ENCODE measurements at places on chromosomes 2 and 18. TPM values are rescaled to one million over a fixed set of nuclear protein-coding genes. Genes with fewer than 3 reads are reported as not detected.

Gene TSHZ1
- 9.3 TPM for total RNA-seq

Gene RND3
- total RNA-seq = 70.5 TPM

DNA sequence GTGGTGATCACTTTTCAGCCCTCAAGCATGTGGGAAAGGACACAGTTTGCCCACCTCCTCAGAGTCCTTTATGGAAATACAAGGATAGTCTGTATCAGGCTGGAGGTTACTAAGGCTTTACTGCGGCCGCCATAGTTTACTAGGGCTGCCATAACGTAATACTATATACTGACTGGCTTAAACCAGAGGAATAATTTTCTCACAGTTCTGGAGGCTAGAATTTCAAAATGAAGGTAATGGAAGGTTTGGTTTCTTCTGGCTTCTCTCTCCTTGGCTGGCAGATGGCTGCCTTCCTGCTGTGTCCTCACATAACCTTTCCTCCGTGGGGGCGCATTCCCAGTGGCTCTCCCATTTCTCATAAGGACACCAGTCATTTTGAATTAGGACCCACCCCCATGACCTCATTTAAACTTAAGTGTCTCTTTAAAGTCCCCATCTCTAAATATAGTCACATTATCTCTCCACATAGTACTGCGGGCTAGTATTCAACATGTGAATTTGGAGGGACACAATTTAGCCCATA is 12.5 kb upstream of the ATIC start:
- no peaks in the 10 kb centered on the region for H3K4me1 ChIP-seq
- no peak overlapping the region for H3K27ac ChIP-seq
- no peak for DNase-seq
- H3K36me3 ChIP-seq = no peaks in the 10 kb centered on the region

GRCh38 chr2:15603044-15603765 is 11.5 kb downstream of the DDX1 start:
- no peaks in the 10 kb centered on the region for H3K4me1 ChIP-seq
- no peaks in the 10 kb centered on the region for H3K27me3 ChIP-seq
- H3K27ac ChIP-seq = no peak overlapping the region

DNA sequence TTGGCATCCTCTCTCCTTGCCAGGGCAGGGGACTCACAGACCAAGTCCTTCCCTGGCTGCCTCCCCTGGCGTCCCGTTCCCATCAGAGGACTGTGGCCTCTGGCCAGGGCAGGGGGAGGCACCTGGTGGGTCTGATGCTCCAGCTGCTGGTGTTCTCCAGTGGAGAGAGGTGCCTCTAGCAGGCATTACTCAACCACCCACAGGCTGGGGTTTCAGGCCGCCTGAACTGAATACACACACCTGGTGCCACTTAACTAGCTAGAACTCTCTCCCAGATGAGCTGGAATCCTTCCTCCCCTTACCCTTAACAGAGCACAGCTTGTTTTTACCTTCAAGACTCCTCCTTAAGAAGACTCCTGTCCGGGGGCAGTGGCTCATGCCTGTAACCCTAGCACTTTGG is 37.7 kb upstream of the CNGA3 start:
- H3K36me3 ChIP-seq = no peaks in the 10 kb centered on the region
- DNase-seq = no peak
- no peaks in the 10 kb centered on the region for H3K4me1 ChIP-seq
- H3K27ac ChIP-seq = no peak overlapping the region
- H3K27me3 ChIP-seq = no peaks in the 10 kb centered on the region

DNA sequence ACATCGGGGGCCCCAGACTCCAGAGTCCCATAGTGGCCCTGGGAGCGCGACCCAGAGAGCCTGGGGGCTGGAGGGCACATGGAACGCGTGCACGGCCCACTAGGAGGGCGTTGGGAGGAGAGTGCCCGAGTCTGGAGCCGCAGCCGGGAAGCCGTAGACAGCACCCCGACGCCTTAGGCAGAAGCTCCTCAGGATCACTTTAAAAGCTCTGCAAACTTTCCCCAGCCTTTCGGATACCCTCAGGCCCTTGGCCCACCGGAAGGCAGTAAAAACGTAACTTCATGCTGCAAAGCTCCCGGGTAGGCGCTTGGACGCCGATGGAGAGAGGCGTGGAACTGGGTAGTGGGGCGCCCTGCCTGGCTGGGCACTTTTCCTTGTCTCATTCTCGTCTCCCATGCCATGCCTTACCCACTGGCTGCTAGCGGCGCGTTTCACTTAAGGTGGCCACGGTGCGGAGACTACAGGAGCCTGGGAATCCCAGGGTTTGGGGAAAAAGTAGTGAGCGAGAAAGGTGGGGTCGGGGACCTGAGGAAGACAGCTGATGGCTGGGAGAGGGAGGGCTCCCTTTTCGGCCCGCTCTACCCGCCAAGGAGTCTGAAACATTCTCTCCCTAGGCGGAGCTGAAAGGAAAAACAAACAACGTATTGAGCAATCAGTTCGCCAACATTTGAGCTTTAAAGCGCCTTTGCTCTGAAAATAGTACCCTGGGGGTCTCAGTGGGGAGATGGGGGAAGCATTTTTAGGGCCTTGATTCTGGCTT is 141.8 kb downstream of the MEIS1 start:
- H3K36me3 ChIP-seq = no peaks in the 10 kb centered on the region
- peak; percentile 20 for DNase-seq
- no peaks in the 10 kb centered on the region for H3K4me1 ChIP-seq
- peak overlapping the region; percentile 32 for H3K4me3 ChIP-seq

GRCh38 chr2:100425573-100426383 is 8.3 kb upstream of the CHST10 start:
- no peak overlapping the region for H3K4me3 ChIP-seq
- H3K27ac ChIP-seq = no peak overlapping the region
- H3K36me3 ChIP-seq = no peaks in the 10 kb centered on the region
- H3K27me3 ChIP-seq = no peaks in the 10 kb centered on the region
- H3K4me1 ChIP-seq = no peaks in the 10 kb centered on the region

DNA sequence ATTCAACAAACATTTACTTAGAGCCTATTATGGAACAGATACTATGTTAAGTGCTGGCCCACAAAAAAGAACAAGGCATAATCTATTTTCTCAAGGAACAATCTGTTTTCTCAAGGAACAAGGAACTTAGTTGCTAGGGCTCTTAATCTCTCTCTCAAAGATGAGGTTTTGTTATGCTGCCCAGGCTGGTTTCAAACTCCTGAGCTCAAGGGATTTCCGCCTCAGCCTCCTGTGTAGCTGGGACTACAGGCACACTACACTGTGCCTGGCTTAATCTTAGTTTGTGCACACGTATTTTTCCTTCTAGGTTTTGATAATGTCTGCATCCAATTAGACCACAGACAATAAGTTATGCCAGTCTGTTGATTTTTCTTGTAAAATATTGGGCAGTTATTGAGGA is 89.5 kb downstream of the PTH2R start:
- no peak overlapping the region for H3K27ac ChIP-seq
- no peaks in the 10 kb centered on the region for H3K4me1 ChIP-seq
- H3K4me3 ChIP-seq = no peak overlapping the region
- H3K36me3 ChIP-seq = no peaks in the 10 kb centered on the region

DNA sequence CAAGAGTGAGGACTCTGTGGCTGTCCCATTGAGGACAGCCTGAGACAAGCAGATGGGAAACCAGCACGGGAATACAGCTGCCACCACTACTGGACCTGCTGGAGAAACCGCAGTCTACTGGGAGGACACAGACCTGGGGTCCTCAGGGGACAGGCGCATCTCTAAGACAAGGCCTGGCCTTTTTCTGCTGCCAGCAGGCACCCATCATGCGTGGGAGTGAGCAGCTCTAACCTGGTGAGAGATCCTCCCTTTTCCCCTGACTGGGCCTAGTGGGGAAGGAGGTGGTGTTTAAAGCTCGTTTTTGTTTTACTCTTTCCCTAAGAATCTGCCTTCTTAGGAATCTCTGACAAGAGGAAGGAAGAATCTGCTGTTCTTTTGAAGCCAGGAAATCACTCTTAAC is 36.6 kb downstream of the CYRIA start:
- no peaks in the 10 kb centered on the region for H3K4me1 ChIP-seq
- H3K36me3 ChIP-seq = no peaks in the 10 kb centered on the region
- no peak overlapping the region for H3K4me3 ChIP-seq
- no peaks in the 10 kb centered on the region for H3K27me3 ChIP-seq

GRCh38 chr18:12884406-12885323 is 628 bp upstream of the PTPN2 start:
- peak overlapping the region; percentile 82 for H3K4me3 ChIP-seq
- no peak for DNase-seq
- no peaks in the 10 kb centered on the region for H3K36me3 ChIP-seq
- no peaks in the 10 kb centered on the region for H3K27me3 ChIP-seq

DNA sequence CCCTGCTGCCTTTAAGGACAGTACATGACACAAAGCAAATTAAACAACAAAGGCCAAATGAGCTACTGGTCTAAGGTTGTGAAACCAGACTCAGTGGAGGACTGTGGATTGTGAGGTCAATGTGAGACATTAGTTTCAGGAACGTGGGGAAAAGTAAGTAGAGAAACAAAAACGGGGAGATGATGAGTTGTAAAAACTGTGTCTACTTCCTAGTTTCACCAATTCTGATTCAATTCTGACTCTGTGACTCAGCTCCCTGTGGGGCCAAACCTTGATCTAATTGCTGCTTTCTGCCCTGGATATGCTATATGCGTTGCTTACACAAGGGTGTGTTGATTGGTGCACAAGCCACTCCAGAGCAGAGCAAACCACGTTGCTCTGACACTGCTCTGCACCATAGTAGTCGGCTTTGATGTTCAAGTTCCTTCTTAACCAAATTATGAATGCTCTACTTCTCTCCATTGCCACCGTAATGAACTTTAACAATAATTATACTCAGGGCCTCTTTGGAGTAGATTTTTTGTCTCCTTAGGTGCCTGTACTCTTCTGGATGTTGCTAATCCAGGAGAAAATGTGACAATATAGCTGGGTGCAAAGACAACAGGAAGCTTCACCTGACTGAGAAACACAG is 1640.1 kb upstream of the CELF4 start:
- no peak overlapping the region for H3K27ac ChIP-seq
- H3K36me3 ChIP-seq = no peaks in the 10 kb centered on the region
- H3K27me3 ChIP-seq = no peaks in the 10 kb centered on the region
- no peaks in the 10 kb centered on the region for H3K4me1 ChIP-seq
- no peak overlapping the region for H3K4me3 ChIP-seq

- no peaks in the 10 kb centered on the region for H3K36me3 ChIP-seq
- H3K4me1 ChIP-seq = no peaks in the 10 kb centered on the region
- no peak for DNase-seq
- H3K27me3 ChIP-seq = no peaks in the 10 kb centered on the region
- no peak overlapping the region for H3K4me3 ChIP-seq
Observed at GRCh38 chr2:157727693-157728092, 99.0 kb upstream of the ACVR1C start.

DNA sequence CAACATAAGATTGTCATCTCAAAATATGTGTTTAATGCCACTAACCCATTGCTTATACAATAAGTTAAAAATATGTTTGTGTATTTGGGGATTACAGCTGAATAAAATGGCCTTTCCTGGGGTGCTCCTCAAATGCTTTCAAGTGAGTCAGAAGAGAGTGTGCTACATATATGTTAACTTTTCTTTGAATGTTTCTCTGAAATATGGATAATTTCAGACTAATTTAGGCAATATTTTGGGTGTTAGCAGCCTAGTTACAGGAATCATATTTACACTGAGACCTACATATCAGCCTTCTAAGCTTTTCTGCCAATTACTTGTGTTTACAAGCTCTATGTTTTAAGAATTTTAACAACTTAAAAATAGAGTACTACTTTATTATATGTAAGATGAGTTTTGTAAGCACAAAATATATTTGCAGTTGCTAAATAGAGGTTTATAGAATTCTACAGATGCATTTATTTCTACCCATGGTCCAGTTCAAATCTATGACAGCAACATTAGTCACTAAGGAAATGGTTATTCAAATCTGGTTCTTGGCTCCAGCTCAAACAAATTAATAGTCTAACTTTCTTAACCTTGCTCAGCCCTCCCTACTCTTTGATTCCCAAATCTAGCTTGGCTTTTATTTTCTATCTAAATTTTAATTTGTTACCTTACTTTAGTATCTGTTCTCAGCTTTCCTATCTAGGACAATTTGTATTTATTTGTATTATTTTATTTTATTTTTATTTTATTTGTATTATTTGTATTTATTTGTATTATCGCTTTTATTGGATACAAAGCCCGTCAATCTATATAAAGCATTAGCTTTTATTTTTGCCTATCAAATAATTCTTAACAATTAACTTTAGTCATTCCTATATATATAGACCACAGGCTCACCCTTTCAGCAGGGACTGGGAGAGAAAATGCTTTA is 48.9 kb downstream of the FSIP2 start:
- H3K4me1 ChIP-seq = no peaks in the 10 kb centered on the region
- no peaks in the 10 kb centered on the region for H3K27me3 ChIP-seq
- H3K36me3 ChIP-seq = no peaks in the 10 kb centered on the region
- no peak overlapping the region for H3K27ac ChIP-seq

Data from right lobe of liver (tissue), 6 donors.